Renal pelvis (tissue), 12 donors: ENCODE measurements at places on chromosomes 2 and 18. TPM values are rescaled to one million over a fixed set of nuclear protein-coding genes. Genes with fewer than 3 reads are reported as not detected.

LHCGR gene
- 0.24 TPM for polyA plus RNA-seq

SRD5A2 gene
- 0.06 TPM for polyA plus RNA-seq

TBR1 gene
- not detected for polyA plus RNA-seq

SAG gene
- polyA plus RNA-seq = 0.07 TPM

GIGYF2 gene
- polyA plus RNA-seq = 62.0 TPM

FOXI3 gene
- 0.21 TPM for polyA plus RNA-seq

DNAH6 gene
- polyA plus RNA-seq = 3.7 TPM

SDC1 gene
- 28.3 TPM for polyA plus RNA-seq

ANTXR1 gene
- 70.8 TPM for polyA plus RNA-seq

IL1R2 gene
- polyA plus RNA-seq = 0.28 TPM

PXDN gene
- 178 TPM for polyA plus RNA-seq

SIX3 gene
- not detected for polyA plus RNA-seq

COL4A3 gene
- 88.8 TPM for polyA plus RNA-seq

DNA sequence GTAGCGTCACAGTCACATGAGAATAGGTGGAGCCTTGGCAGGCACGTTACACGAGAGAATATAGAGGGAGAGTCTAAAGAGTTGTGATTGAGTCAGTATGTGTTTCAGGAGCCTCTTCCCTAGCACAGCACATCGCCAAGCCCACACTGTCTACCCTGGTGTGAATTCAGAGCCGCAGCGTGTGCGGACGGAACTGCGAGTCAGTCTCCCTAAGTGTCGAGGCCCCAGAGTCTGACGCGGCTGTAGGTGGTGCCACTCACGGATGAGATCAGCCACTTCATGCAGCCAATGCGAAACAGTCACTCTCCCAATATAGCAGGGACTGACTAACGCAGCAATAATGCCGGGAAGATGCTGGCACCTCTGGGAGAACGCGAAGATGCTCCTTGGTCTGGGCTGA lies 587.3 kb upstream of the ID2 start:
- no peak for DNase-seq

- DNase-seq = peak; percentile 45
These were observed 139.4 kb downstream of the MTCL1 start for GRCh38 chr18:8844721-8845148.

GRCh38 chr18:37440206-37440605 lies 125.4 kb downstream of the CELF4 start:
- DNase-seq = no peak

GRCh38 chr2:155481141-155481540 lies 782.6 kb downstream of the KCNJ3 start:
- DNase-seq = no peak

- no peak for DNase-seq
These were observed 5.8 kb upstream of the CCDC88A start for GRCh38 chr2:55425431-55425831.

GRCh38 chr18:69447886-69448285 lies 47.2 kb downstream of the DOK6 start:
- DNase-seq = no peak

DNA sequence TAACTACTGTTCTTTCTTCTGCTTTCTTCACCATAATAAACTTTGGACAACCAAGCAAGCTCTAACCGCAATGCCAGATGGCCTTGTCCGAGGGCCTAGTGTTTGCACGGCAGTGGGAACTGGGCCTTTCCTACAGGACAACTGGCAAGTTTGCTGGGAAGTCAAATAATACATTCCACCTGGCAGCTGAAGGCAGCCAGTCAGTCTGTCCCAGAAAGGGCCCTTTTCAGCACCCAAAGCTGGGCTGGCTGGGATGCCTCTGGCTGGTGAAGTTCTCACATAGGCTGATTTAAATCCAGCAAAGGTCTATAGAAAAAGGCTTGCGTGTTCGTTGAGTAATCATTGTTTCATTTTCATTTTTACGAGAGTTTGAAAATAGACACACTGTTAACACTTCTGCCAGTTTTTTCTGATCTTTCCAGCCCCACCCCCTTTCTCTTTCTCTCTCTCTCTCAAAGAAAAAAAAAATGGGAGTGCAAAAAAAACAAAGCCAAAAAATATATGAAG lies 110.0 kb upstream of the EPAS1 start:
- DNase-seq = no peak

- DNase-seq = no peak
These were observed 28.2 kb upstream of the NARS1 start for GRCh38 chr18:57649556-57650500.

DNA sequence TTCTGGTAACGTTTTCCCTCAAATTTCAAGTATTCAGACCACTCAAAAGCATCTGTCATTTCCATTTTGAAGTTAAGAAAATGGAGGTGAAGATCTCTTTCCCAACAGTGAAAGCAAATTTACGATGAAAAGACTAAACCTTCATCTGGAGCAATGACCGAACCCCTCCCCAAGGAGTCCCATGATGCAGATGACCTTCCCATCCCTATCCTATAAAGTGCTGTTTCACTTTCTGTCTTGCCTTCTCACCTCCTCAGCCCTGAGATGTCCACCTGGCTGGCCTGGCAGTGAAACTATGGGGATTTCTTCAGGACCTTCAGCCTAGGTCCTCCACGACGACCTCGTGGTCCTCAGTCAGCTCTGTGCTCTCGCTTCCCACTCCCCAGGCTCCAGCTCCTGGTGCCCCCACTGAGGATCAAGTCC lies 925 bp upstream of the NPC1 start:
- no peak for DNase-seq

DNA sequence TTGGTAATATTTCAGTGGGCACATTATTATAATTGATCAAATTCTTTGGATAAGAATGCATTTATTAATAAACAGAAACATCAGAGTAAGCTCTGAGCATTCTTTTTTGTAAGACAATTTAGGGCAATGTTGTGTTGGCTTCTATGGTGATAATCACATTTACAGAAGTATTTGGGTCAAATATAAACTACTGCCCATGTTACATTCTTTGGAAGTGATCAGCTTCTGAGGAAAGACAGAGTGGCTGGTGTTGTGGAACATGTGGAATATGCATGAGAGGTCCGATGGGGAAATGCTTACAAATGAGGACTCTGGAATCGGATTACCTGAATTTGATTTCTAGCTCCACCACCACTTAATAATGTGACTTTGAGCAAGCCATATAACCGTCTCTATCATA lies 19.4 kb downstream of the SERPINB13 start:
- DNase-seq = no peak

- no peak for DNase-seq
These were observed 77.4 kb upstream of the PPP1CB start for GRCh38 chr2:28674062-28674712.

- DNase-seq = no peak
These were observed 281.5 kb downstream of the NEDD4L start for GRCh38 chr18:58325494-58325893.

GRCh38 chr2:135840601-135841000 lies 3.6 kb upstream of the LCT start:
- no peak for DNase-seq

DNA sequence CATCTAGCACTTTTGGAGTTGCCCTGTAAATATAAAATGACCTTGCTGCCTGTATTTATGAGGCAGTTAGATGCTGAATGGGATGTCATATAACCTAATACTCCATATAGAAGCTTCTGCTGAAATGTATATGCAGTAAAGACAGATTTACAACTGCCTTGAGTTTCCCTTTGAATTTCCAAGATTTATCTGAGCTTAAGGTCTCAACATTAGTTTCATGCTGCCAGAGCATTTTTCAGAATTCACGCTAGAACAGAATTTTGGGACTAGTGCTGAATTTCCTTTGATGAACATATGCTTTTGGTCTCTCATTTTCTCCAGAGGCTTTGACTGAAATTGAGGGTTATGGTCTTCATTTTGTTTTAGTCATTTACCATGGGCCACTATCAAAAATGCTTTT lies 254.7 kb upstream of the FANCL start:
- peak; percentile 1 for DNase-seq

DNA sequence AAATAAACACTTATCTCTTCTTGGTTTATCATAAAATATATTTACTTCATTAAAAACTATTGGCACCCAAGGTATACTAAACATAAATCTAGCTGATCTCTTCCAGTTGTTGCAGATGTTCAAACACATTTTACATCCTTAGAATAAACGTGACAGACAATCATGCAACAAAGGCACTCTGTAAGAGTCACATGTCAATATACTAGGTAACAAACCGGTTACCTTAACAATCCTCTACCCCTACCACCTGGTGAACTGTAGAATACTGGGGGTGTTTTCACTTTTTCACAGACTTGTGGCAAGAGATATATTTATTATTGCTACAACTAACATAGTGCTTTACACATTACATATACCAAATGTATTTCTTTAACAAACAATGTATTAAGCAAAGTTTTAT lies 15.8 kb downstream of the STK17B start:
- no peak for DNase-seq

DNA sequence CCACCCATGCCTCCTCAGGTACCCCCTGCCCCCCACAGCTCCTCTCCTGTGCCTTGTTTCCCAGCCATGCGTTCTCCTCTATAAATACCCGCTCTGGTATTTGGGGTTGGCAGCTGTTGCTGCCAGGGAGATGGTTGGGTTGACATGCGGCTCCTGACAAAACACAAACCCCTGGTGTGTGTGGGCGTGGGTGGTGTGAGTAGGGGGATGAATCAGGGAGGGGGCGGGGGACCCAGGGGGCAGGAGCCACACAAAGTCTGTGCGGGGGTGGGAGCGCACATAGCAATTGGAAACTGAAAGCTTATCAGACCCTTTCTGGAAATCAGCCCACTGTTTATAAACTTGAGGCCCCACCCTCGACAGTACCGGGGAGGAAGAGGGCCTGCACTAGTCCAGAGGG lies 803 bp upstream of the DES start:
- no peak for DNase-seq

DNA sequence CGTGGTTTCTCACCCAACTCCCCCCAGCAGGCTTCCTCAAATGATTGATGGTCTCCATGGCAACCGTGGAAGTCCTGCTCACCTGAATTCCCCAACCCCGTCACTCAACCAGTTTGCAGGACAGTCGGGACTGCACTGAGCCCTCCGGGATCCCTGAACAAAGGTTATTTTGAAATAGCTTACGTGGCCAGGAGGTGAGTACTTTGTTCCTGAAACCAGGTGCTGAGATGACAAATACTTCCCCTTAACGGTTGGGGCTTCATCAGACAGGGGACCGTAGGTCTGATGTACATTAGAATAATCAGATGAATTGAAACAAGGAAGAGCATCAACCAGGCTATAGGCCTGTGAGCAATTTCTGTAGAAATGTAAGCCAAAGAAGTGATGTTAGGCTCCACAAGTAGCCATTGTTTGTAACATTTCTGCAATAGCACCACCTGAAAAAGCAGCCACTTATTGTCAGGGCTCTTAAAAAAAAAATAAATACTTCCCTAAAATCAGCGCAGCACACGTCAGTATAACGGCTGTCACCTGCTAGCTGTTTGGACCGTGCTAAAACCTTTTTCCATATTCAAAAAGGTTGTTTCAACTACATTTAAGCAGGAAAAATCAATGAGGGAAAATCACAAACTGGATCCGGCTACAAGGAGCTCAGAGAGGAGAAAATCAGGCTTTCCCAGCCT lies 206.4 kb upstream of the ID2 start:
- DNase-seq = no peak

DNA sequence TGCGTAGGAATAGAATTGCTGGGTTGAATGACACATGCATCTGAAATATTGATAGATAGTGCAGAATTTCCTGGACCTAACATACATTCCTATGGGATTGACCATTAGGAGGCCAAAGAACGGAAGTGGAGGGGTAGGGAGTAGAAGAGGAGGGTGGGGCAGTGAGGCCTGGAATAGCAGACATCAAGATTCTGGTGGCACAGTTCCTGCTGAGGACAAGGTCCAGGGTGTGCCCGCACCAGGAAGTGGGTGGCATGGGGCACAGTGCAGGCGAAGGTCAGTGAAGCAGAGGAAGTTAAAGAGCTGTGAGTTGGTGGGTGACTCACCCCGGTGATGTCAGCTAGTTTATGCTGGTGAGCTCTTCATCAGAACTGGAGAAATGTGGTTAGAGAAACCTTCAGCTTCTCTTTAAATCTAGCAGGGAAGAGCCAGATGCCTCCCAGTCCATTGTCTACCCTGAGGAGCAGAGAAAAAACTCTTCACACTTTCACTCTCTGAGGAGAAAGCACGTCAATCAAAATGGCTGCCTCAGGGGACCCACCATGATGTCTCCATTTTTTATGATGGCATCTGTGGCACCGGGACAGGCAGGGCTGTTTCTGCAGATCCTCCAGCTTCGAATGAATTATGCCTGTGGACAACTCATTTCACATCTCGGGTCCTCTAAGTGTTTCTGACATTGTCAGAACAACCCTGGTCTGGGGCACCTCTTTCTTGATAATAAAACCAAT lies 55.9 kb upstream of the CTLA4 start:
- DNase-seq = no peak

DNA sequence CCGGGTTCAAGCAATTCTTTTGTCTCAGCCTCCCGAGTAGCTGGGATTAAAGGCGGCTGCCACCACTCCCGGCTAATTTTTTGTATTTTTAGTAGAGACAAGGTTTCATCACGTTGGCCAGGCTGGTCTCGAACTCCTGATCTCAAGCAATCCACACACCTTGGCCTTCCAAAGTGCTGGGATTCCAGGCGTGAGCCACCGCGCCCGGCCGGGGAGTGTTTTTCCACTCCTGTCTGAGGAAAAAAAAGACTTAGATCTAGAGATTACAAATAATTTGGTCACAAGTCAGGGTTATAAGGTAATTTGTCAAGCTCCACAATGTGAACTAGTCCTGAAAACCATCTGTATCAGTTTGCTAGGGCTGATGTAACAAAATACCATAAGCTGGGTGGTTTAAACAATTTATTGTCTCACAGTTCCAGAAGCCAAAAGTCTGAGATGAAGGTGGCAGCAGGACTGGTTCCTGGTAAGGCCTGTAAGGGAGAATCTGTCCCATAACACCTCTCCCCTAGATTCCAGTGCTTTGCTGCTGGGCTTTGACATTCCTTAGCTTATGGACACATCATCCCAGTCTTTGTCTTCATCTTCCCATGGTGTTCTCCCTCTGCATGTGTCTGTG lies 40.7 kb upstream of the SP3 start:
- DNase-seq = no peak
